ENCODE measurements at places on chromosomes 12 and 14.

- DNase-seq, result no peak
Measured at GRCh38 chr12:66755727-66756395, 77.0 kb upstream of the GRIP1 start.

DNA sequence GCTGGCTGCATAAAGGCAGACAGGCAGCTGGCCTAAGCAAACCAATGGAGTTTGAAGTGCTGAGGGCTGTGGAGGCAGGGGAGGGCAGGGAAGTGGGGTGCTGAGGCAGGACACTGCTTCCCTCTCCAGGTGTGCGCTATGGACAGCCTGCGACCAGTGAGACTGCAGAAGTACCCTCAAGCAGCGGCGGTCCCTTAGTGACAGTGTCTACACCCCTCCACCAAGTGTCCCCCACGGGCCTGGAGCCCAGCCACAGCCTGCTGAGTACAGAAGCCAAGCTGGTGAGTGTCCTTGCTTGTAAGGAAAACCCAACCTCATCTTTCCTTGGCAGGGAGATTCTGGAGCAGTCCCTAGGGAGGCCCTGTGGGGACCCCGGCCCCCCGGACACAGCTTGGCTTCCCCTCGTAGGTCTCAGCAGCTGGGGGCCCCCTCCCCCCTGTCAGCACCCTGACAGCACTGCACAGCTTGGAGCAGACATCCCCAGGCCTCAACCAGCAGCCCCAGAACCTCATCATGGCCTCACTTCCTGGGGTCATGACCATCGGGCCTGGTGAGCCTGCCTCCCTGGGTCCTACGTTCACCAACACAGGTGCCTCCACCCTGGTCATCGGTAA, 17.9 kb downstream of the HNF1A start:
- DNase-seq, result no peak

DNA sequence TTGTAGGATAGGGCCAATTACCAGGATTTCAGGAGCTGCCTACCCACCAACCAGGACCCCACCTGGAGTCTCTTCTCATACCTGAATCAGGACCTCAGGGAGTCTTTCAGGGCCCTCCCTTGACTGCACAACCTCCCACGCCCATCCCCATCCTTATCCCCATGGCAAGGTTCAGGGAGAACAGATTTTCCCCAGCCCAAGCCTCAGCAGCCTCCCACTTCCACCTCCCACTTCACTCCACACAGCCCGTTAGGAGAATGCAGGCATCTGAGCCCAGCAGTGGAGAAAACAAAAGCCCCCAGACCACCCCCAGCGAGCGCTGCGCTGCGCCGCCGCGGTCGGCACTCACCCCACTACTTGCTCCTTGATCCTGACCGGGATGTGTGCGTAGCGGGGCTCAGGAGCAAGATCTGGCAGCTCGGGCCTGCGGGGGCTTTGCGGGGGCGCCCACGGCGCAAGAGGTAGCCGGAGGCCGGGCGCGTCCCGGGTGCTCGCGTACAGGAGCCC, 1.4 kb downstream of the B4GALNT1 start:
- no peak for DNase-seq

DNA sequence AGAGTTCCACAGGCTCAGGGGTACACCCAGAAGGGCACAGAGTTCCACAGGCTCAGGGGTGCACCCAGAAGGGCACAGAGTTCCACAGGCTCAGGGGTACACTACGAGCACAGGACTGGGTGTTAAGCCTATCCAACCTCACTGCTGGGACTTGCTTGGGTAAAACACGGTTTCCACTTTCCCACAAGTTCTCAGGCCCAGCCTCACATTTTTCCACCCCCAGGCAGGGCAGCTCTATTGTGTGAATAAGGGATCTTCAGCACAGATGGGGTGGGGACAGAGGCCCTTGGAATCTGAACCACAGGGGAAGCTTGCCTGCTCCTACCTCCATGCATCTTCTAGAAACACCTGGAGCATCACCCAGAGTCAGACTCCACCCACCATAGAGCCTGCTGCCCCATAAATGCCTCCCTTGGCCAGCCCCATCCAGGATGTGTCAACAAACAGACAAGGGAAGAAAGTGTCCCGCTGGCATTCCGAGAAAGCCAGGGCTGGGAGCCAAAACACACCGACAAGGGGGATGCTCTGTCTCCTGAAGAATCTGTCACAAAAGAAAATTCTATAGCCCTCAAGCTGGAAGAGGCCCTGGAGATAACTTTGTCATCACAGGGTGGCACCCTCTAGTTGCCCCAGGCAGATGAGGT, 4.8 kb downstream of the CRACR2A start:
- DNase-seq, result no peak

GRCh38 chr14:78933948-78934524, 763.9 kb downstream of the NRXN3 start:
- no peak for DNase-seq

DNA sequence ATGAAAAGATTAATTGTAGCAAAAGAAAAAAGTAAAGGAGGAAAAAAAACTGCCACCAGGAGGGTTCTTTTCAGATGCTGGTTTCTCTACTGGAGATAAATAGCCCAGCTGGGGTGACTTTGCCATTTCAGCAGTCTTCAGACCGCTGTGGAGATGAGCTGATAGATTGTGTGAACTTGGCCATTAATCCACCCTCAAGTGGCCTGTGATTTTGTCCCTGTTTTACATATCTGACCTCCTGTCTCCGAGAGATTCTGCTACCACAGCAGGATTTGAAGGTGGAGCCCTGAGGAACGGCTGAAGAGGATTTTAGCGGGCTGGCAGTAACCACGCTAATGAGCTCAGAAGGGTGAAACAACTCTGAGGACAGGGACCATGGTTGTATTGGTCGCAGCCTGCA, 72.7 kb downstream of the WSCD2 start:
- DNase-seq, result no peak

All from stimulated activated CD4-positive, alpha-beta T cell treated with anti-CD3 and anti-CD28 coated beads, Interleukin-2, amount 100 ng/mL, for 4 hours (primary cell).